ENCODE measurements at places on chromosomes 7 and 10.

DNA sequence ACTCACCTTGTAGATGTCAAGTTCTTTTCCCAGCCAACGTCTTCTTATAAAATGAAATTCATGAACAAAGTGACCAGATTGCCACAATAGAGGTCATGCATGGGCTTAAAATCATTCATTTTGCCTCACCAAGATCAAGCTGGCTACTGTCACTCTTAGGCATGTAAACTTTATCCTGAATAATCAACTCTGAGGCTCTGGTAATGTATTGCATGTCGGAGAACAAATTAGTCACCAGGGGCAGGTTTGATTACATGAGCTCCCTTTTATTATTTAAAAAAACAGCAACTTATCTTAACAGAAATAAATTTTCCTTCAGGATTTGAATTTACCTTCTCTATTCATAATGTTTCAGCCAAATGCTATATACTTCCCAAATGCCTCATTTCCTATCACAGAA, 112.9 kb upstream of the SP4 start:
- DNase-seq = no peak

GRCh38 chr7:107201795-107202450, 33.1 kb downstream of the HBP1 start:
- peak; percentile 84 for DNase-seq

- no peak for DNase-seq
These were observed 599.6 kb downstream of the INHBA start for GRCh38 chr7:41103331-41103730.

DNA sequence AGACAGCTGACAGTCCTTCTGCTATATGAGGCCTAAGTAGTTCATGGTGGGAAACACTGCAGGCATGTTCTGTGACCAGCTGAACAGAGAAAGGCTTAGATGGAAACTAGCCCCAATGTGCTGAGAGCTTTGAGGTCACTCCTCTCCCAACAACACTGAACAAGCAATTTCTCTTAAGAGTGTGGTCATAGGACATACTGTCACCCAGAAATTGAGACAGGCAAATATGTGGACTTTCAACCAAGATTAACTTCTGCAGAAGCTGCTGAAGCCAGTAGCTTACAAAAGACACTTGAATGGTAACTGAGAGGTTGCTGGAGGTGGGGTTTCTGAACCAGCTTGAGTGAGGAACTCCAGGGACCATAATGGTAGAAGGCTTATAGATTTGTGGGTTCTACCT, 38.9 kb upstream of the UNC5B start:
- DNase-seq = no peak

GRCh38 chr7:73652541-73652949, 15.1 kb upstream of the VPS37D start:
- DNase-seq = no peak

- DNase-seq = no peak
These were observed 100.8 kb downstream of the C10orf90 start for GRCh38 chr10:126569513-126570244.

DNA sequence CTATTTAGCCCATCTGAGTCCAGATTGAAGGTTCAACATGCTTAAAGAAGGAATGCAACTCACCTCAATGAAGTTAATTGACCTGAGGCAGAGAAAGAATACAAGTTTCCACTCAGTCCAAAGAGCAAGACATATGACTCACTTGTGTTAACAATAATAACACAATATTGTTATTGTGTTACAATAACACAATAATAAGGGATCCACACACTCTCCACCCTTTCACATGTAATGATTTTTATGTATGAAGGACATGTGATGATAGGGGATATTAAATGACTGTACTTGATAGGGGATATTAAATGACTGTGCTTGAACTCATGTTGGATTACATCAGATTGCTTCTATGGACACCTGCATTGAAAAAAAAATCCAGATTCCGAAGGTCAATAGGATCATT, 3.6 kb upstream of the ABCB1 start:
- no peak for DNase-seq

DNA sequence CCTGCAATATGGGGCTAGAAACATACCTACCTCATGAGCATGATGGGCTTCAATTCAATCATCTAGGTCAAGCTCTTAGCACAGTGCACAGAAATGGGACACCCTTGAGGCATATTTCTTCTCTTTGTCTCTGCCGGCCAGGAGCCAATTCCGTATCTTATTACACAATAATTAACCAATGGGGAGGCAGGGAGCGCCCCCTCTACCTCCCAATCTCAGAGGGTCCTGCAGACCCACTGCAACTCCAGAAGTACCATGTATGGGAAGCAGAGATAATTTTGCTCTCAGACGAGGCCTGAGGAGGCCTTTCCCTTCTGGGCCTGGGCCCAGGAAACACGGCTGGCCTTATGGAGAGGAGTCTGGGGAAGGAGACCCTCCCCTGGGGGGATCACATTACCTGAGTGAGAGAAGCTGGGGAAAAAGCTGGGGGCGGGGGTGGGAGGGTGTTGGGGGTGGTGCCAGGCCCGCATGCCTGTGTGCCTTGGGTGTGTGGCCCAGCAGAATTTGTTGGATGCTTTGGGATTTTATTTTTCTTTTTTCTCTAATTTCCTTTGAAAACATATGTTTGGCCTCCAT, 155.5 kb downstream of the UBE2H start:
- DNase-seq = no peak

DNA sequence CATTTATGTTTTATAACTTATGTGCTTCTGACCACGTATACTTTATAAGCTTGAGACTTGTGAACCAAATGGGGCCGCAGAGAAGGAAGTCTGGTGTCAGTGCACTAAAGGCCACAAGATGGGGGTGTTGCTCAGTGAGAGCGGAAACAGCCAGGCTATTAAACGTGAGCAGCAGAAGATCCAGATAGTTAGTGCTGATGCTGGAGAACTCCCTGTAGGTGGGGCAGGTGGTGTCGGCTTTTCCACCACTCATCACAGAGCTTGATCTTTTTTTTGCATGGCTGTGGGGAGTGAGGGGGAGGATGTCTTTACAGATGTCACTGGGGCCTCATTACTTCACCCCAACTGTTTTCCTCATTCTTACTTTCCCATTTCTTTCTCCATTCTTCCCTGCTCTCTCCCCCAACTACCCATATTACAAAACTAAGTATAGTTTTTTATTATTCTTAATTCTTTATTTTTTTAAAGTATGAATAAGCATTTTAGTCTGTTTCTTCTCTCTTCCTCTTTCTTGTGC, 34.7 kb downstream of the ACADSB start:
- peak; percentile 90 for DNase-seq

GRCh38 chr7:155345490-155345889, 47.8 kb downstream of the INSIG1 start:
- DNase-seq = no peak

- no peak for DNase-seq
These were observed 8.7 kb upstream of the VDAC2 start for GRCh38 chr10:75201793-75202307.

DNA sequence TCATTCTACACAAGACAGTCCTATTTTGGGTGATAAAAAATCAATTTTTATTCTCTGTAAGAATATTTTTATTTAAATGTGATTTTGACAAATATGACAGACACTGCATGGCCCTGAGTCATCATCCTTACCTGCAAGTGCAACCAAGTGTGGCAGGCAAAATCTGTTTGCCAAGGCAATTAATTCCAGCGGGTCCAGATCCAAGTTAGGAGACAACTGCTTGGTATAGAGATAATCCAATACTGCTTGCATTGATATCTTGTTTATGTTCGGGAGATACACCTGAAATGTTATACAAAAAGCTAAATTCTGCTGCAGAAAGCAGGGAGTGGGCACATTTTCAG, 66.2 kb downstream of the RHOBTB1 start:
- DNase-seq = peak; percentile 23

DNA sequence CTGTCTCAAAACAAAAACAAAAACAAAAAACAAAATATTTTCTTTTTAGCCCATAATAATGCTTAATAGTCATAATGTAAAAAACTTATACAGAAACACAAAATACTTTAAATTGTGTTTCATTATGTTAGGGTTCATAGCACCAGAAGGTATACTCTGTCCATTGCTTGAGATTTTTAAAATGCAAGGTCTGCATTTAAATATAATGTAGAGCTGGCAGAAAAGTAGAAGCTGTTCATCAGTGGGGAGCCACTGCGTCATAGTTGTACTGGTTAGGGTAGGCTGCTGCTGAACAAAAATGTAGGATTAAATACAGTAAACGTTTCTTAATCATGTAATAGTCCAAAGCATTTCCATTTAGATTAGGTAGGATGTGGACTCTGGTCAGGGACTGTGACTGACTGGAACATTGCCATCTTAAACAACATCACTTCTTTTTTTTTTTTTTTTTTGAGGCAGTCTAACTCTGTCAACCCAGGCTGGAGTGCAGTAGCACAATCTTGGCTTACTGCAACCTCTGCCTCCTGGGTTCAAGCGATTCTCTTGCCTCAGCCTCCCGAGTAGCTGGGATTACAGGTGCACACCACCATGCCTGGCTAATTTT, 85.2 kb downstream of the ANKIB1 start:
- DNase-seq = no peak

DNA sequence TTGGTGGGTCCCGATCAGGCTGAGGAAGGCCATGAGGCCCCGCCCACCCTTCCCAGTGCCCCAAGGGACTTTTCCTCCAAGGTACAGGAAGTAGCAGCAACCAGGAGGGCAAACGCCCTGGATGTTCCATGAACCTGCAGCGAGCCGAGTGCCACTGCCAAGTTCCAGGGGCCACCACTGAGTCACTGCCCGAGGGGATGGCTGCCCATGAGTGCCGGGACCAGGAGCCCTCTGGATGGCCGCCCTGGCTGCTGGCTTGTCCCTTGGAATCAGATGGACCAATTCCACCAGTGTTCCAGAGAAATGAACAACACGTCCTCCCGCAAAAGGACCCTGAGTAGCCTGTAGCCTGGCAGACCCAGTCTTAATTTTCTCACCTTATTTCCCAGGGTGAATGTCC, 74.2 kb downstream of the ZRANB1 start:
- no peak for DNase-seq

- no peak for DNase-seq
These were observed 41.7 kb downstream of the FAS start for GRCh38 chr10:89032141-89032891.

DNA sequence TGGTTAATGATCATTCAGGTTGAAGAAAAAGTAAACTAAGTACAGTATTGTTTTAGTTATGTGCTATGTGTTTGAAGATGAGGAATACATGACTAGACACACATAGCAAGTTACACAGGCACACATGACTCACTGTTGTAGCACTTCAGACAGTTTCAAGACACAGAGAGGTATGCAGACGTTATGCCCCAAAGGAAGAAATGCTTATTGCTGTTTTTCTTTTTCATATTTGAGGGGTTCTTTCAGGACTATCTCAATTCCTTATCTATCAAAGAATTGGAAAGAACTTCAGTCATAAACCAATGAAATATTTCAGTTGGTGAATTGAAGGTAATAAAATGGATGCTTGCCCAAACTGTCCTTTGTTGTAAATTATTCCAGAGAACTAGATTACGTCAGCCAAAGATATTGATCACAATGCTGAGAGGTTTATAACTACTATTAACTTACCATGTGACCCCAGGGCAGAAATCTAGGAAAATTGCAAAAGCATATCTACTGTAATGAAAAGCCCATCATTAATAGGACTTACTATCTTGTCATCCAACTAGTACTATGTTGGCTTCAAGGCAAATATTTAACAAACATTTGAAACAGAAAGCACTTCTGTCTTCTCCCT, 61.2 kb upstream of the CAPZA2 start:
- DNase-seq = no peak

GRCh38 chr7:50477640-50478039, 27.5 kb upstream of the FIGNL1 start:
- DNase-seq = no peak

DNA sequence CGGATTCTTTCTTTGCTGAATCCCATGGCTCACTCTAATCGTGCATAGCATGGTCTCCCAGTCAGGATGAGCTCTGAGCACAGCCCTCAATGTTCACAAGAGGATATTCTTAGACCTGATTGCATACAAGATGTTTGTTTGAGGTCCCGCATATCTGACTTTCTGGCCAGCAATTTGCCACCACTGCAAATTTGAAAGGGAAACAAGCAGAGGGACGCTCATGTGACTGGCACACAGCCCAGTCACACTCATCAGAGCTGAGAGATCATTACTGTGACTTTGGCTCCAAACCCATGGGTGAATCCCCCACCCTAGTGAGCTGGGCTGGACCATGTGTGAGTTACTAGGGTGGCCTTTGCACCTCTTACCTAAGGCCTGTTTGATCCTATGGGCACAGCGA, 9.9 kb downstream of the TAS2R41 start:
- DNase-seq = no peak

DNA sequence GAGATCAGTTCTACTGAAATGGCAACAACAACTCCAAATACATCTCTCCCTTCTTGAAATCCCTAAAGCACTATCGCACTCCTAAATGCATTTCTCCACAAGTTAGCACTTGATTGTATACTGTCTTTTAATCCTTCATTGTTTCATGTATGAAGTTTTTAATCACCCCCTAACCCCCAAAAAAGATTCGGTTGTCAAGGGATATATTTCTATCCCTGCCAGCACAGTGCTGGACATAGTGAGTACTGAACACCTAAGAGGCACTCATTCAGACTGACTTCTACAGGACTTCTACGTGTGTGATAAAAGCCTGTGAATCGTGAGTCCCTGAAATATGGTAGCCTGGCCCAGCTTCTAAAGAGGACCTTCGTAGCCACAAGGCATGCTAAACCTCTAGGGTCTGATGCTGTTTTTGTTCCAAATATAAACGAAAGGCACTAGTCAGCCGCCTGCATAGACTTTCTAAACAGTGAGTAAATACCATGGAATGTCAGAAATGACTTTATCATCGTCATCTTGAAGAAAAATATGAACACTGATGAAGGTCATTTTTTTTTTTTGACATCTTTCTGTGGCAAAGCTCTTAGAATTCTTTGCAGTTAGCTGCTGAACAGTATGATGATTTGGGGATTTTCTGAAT, 14.6 kb upstream of the ZSCAN21 start:
- DNase-seq = no peak

DNA sequence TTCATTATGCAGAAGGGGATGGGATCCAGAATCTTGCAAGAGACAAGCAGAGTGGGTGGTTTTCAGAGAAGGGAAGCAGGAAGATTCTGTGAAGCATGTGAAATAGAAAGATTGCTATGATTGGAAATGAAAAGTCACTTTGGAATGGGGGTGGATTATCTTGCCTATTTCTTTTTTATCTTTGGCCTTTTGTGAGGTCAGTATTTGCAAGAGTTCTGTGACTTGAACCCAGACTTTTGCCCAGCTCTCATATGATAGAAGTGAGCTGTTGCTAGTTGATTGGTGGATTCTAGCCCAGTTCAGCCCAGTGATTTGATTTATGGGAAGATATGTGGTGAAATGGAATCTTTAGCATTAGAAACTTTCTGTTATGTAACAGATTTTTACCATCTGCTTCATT, 17.1 kb downstream of the ENTPD7 start:
- no peak for DNase-seq

DNA sequence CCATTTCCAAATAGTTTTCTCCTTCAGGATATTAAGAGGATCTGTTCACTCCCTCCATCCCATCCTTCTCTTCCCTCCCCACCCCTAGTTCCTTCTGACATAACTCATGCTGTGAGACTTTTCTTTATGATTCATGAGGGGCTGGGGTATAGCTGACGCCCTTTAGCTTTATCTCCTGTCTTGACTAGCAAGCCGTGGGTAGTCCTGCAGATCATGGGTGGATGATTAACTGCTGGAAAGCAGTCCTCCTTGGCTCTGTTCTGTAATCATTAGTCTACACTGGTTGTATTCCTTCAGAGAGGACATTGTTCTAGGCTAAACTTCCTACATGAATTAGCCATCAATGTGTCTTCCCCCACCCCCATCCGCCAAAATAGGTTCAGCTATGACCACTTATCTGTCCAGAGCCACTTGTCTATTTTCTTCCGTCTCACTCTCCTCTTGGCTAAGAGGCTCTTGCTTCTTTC, 135.4 kb downstream of the LRRC4 start:
- no peak for DNase-seq

- DNase-seq = no peak
These were observed 29.6 kb downstream of the FOXP2 start for GRCh38 chr7:114444196-114444595.

Data from NCI-H526 (cell line).